ENCODE measurements at places on chromosomes 11 and 22.

- no peak for DNase-seq
Observed at GRCh38 chr11:102384419-102385079, 37.5 kb downstream of the BIRC2 start.

DNA sequence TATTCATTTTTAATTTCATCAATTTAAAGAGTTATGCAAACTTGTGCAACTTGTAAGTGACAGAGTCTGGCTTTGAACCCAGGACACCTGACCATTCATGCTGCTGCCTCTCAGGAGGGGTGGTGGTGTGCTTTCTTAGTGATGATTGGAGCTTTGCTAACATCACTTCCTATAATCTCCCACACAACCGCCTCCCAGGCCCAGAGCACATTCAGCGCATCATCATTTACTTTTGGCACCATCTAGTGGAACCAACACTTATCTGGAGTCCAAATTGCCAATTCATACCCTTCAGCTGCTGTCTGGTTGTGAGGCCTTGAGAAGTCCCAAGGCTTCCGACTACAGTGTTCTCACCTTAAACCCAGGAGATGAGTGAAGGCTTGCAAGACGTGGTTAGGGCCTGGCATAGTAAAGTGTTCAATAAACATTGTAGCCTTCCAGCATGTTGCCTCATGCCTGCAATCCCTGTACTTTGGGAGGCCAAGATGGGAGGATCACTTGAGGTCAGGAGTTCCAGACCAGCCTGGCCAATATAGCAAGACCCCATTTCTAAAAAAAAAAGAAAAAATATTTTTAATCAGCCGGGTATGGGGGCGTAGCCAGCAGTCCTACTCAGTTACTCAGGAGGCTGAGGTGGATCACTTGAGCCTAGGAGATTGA is 1.1 kb upstream of the TTLL1 start:
- no peak for DNase-seq

- DNase-seq, result no peak
Observed at GRCh38 chr22:20403779-20404140, 9.8 kb downstream of the ZNF74 start.

DNA sequence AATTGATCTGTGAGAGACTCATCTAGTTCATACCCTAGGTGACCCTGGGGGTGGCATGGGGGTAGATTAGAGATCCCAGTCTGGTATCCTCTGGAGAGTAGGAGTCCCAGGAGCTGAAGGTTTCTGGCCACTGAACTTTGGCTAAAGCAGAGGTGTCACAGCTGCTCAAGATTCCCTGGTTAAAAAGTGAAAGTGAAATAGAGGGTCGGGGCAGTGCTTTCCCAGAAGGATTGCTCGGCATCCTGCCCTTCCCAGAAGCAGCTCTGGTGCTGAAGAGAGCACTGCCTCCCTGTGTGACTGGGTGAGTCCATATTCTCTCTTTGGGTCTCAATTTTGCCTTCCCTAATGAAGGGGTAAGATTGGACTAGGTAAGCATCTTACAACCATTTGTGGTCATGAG is 653 bp downstream of the IL18BP start:
- DNase-seq, result no peak

- DNase-seq, result no peak
Observed at GRCh38 chr11:129319751-129320150, 55.9 kb upstream of the BARX2 start.

DNA sequence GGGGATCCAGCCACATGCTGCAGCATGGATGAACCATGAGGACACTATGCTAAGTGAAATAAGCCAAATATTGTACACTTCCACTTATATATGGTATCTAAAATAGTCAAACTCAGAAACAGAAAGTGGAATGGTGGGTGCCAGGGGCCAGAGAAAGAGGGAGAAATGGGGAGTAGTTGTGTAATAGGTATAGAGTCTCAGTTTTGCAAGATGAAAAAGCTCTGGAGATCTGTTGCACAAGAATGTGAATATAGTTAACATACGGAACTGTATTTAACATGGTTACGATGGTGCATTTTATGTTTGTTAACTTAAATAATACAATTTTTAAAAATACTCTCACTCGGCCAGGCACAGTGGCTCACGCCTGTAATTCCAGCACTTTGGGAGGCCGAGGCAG is 21.2 kb downstream of the GDPD5 start:
- DNase-seq, result no peak

GRCh38 chr11:27619763-27620335 is 80.4 kb downstream of the BDNF start:
- DNase-seq, result no peak

DNA sequence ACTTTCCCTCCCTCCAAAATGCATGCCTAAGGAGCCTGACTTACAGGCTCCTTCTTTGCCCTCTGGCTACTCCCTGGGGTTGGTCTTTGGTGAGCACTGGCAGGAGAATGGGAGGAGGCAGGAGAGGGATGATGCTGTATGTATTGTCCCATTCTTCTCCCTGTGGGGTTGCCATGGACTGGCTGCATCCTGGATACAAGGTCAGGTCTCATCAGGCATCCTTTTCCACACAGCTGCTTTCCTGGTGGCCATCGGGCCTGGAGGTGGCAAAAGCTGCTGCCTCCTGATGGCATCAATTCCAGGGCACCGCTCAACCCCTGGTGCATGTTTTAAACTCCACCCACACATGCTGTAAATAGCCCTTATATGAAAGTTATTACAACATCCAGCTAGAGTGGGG is 257.2 kb downstream of the ETS1 start:
- DNase-seq, result no peak

- no peak for DNase-seq
Observed at GRCh38 chr11:22684082-22684481, 17.7 kb downstream of the GAS2 start.

DNA sequence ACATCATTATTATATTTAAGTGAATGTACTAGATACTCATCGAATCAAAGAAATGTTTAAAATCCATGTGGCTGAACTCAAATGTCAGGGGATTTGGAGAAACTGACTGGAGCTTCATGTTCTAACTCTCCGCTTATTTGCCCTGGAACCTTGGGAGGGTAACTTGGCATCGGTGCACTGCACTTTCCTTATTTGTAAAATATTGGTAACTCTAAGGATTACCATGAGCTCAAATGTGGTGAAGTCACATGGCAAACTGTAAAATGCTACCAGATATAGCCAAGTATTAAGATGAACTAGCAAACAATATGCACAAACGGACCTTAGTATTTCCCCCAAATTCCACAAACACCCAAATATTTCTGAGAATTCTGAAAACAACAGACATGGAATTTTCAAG is 75.6 kb downstream of the ETS1 start:
- no peak for DNase-seq

- DNase-seq, result no peak
Observed at GRCh38 chr11:15286465-15286864, 171.7 kb downstream of the INSC start.

GRCh38 chr11:128765571-128766549 is 72.0 kb downstream of the FLI1 start:
- DNase-seq, result no peak

GRCh38 chr11:80525663-80526405 is 1085.0 kb upstream of the TENM4 start:
- DNase-seq, result no peak

- DNase-seq, result no peak
Observed at GRCh38 chr11:44960200-44960845, 9.6 kb upstream of the TP53I11 start.

DNA sequence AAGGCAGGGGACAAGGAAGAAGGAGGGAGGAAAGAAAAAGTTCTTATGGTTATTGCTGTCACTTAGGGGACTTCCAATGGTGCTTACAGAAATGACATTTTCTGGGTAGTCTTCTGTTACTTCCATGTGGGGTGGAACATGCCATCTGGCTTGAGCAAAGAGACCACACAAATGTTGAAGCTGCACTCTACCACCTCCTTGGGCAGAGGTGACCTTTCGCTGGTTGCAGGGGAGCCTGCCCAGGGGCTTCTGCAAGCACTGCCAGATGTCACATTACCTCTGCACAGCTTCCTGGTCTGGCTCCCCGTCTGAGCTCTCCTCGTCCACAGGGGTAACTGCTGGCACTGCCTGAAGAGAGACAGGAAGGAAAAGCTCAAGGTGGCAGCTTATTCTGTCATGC is 32.6 kb upstream of the APOA1 start:
- no peak for DNase-seq

DNA sequence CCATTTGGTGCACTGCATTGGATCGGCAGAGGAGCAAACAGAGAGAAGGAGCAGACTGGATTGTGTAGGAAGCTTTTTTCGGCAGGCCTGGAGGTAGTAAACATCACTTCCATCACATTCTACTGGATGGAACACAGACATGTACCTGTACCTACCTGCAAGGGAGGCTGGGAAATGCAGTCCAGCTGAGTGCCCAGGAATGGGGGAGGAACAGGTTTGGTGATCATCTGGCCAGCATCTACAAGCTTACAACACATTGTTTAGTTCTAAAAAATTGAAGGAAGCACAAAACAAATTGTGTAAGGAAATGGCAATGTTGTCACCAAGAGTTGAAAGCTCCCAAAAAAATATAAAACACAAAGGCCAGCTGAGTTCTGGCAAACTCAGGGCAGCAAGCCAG is 19.1 kb downstream of the SMIM38 start:
- DNase-seq, result no peak

DNA sequence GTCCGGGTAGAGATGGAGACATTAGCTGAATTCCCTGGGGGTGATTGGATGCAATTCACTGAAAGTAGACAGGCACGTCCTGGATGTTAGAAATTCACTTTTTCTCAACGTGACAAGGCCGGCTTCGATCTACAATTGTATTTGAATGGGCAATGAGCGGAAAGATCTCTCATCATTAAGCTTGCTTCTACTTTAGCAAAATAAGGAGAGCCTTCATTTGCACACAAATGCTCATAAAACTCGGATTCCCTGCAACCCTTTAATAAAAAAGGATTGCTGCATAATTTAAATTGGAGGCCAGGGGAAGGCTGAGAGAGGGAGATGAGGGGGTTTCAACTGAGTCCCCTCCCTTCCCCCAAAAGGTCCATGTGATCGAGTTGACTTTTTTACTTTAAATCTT is 10.6 kb upstream of the PAX6 start:
- DNase-seq, result no peak

- no peak for DNase-seq
Observed at GRCh38 chr22:36144886-36145541, 15.5 kb downstream of the APOL3 start.

DNA sequence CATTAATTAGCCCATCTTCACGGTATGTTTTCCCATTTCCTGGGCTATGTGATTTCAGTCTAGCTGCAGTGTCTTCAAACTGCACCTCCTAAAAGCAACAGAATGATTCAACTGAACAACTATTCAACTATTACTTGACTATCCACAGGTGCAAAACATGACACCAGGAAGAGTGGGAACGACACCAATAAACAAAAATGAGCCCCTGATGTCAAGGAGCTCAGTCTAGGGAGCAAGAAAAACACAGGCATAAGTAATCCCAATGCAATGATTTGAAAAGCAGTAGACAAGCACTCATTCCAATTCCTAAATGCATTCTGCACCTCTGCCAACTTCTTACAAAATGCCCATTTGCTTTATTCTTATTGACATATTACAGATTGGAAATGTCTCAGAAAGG is 285.6 kb downstream of the ETS1 start:
- no peak for DNase-seq

DNA sequence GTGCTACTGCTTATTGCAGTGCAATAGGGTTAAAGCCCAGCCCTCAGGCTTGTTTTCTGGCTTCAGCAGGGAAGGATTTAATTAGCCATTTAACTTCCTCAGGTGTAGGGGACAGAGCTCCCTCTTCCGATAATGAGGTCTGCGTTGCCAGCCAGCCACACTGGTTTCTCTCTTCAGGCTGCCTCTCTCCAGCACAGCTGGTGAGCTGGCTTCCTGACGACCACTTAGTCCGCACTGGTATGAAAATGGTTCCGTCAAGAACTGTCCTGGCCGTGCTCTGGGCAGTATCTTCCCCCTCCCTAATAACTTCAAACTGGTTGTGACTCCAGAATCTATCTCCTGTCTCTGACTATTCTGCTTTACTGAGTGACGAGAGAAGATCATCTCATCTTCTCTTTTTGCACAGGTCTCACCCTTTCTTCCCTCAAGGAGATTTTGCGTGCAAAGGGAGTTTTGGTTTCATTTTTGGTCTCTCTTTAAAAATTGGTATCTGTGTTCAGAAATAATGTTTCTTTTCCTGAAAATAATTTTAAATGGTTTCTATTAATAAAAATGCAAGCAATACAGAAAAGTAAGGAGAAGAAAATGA is 49.2 kb downstream of the CNTN5 start:
- DNase-seq, result no peak

DNA sequence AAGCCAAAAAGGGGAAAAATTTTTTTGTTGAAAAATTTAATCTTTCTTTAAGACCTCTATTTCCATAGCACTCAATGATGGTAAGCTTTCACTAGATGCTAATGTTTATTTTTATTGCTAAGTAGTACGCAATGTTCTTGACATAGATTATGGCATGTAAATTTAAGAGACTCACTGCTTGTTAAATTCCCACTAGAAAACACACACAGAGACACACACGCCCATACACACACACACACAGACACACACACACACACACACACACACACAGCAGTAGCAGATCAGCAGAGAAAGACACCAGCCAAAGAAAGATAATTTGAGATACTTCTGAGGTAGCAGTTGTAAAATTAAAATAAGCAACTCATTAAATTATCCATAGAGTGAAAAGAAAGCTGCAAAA is 16.0 kb upstream of the BDNF start:
- DNase-seq, result no peak

DNA sequence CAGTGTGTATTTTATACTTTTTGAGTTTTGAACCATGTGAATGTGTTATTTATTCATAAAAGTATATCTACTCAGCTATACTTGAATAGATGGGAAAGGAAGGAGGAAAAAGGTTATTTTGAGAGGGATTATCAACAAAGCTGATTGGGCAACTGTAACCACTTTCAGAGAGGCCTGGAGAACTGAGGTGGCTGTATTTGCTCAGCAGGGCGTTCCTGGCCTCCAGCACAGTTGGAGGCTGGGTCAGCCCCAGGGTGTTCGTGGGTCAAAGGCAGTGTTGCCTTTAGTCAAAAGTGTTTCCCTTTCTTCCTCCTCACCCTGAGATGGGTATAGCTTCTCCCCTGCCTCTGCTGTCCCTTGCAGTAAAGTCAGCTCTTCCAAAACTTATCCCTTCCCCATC is 26.7 kb downstream of the ASCC2 start:
- DNase-seq, result no peak

GRCh38 chr11:84408946-84409411 is 1122.8 kb upstream of the CCDC90B start:
- no peak for DNase-seq
